ENCODE measurements at places on chromosomes 16 and 17. TPM values are rescaled to one million over a fixed set of nuclear protein-coding genes. Genes with fewer than 3 reads are reported as not detected.

Gene HOXB1
- polyA plus RNA-seq: not detected

Gene CACNG1
- not detected for polyA plus RNA-seq

Gene GLIS2
- not detected for polyA plus RNA-seq

Gene AMZ2
- 141 TPM for polyA plus RNA-seq

Gene C1QTNF8
- polyA plus RNA-seq: not detected

Gene KREMEN2
- not detected for polyA plus RNA-seq

Gene YBX2
- not detected for polyA plus RNA-seq

Gene ELMO3
- not detected for polyA plus RNA-seq

Gene ASGR1
- polyA plus RNA-seq: not detected

Gene SDK2
- polyA plus RNA-seq: 0.54 TPM

Gene SRL
- polyA plus RNA-seq: not detected

Gene HSPB9
- polyA plus RNA-seq: not detected

Gene TPSD1
- not detected for polyA plus RNA-seq

Gene PRSS36
- polyA plus RNA-seq: 3.1 TPM

Gene CCDC144A
- 1.5 TPM for polyA plus RNA-seq

Gene KCNH6
- not detected for polyA plus RNA-seq

Measured in CD8-positive, alpha-beta memory T cell (primary cell).